COLO829 (cell line): ENCODE measurements at places on chromosomes 7 and 10.

DNA sequence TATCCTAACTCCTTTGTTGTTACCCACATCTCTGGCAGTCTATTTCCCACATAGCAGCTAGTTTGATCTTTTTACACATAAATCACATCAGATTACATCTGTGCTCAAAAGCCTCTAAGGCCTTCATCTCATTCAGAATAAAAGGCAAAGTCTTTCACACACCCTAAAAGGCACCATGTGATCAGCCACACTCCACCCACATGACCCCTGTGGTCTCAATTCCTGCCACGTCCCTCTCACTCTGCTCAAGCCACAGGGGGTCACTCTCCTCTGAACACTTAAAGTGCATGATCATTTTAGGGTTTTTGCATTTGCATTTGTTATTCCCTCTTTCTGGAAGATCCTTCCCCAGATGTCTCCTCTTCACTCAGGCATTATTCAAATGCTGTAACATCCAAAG is 30.8 kb downstream of the ELAPOR2 start:
- no peak for DNase-seq

- DNase-seq, result no peak
Measured at GRCh38 chr10:49601857-49602256, 8.3 kb upstream of the SLC18A3 start.

GRCh38 chr7:20236790-20237189 is 19.6 kb upstream of the MACC1 start:
- no peak for DNase-seq

GRCh38 chr7:141941075-141941474 is 5.7 kb downstream of the CLEC5A start:
- no peak for DNase-seq

DNA sequence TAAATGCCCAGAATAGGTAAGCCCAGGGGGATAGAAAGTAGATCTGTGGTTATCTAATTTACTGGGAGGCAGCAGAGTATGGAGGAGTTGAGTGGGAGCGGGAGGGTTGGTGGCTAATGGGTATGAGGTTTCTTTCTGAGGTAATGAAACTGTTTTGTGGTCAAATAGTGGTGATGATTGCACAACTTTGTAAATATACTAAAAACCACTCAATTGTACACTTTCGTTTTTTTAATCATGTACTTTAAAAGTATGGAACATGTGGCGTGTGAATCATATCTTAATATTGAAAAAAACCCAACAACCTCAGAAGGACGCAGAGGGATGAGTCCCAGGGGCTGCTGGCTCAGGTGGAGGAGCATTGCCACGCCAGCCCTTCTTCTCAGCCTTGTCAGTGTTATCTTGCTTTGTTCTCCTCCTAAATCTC is 118.1 kb downstream of the WDR11 start:
- DNase-seq, result no peak

GRCh38 chr7:24052572-24053260 is 231.3 kb upstream of the NPY start:
- DNase-seq, result peak; percentile 56

DNA sequence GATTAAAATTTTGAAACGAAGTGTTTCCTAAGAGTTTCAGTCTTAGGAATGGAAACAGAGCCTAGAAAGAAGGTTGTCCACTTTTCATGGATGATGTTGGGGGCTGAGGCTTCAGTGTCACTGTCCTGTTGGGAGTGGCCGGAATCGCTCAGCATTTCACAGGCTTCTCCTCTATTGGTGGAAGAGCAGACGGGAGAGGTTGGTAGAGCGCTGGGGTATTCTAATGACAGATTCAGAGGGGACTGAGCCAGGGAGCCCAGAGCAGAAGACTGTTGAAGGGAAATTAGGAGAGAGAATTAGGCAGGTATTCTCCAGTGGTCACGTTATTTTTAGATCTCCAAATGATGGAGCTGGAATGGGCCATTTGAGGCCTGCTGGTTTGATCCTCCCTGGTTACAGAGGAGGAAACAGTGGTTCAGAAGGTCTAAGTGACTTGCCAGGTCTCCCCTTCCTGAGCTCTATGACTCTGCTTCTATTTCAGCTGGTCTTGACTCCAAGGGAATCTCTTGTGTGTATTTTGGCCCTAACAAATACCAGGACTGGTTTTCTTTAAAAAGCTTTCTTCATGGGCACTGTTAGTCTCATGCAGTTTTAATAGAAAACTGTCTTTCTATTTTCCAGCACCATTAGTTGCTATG is 35.7 kb upstream of the EEPD1 start:
- DNase-seq, result no peak

DNA sequence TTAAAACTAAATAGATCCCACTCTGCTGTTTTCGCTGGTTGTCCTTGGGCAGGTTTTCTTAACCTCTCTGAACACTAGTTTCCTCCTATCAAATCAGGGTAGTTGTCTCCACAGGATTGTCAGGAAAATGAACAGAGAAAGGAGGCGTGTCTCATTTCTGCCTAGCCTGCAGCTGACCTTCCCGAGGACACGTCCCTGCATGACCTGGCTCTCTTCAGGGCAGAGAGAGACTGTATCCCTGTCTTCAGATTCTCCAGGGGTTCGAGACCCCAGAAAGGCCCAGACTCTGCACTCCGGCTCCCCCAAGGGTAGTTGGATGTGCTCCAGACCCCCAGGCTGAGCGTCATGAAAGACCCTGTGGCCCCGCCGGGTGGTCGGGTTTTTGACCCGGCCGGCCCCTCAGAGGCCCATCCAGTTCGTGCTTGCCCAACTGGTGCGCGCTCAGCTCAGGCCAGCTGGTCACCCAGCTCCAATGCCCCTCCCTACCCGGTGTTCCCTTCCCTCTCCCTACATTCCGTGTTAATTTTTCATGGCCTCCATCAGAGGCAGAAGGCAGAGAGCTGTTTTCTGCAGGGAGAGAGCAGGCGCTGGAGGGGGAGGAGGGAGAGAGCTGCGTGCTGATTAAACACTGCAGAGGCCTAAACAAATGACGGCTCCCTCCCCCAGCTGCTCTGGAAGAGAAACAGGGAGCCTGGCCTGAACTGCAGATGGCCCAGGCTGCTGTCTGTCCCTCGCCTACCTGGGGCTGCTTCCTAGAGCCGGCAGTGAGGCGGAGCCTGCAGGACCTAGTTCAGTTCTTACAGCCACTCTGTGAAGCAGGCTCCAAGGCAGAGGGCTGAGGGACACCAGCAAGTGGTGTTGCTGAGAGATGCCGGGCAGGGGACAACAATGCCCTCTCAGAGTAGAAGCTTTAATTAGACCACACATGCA is 86.2 kb upstream of the PPIF start:
- no peak for DNase-seq

DNA sequence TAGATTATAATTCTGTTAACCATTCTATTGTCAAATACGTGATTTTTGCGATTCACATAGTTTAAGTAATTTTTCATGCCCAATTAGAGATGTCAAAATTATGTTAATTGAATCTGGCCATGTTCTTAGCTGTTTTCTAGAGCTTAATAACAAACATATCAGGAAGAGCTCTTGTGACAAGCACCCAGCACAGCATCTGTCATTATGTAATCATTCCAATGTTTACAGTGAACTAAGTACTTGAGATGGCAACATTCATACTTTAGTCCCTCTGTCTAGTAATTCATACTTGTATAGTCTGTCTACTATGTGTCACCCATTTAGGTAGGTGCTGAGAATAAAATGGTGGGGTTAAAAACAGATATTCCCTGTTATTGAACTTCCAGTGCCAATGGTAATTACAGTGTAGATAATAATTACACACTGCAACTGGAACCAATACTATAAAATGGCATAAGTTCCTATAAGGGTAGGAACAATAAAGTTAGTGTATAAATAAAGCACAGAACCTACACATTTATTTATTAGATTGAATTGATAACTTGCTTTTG is 55.2 kb downstream of the ZEB1 start:
- no peak for DNase-seq

- DNase-seq, result no peak
Measured at GRCh38 chr10:100151723-100152300, 34.0 kb downstream of the ERLIN1 start.

DNA sequence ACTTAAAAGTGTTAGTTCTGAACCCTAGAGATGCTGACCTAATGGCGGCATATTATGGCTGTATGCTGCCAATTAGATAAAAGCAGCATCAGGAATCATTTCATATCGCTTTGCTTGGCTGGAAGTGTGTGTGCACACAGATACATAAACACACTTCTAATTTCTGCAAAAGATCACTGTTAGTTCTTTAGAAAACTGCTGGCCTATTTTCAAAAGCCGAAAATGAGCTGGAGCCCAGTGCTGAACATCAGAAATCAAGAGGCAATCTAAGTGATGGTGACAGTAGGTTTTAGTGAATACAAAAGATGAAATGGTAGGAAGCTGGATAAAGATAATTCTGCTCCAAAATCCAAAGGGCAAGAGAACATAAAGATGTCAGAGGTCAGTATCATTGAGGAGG is 745.8 kb upstream of the LRRTM3 start:
- DNase-seq, result no peak

GRCh38 chr10:14608381-14609001 is 166.2 kb downstream of the FAM107B start:
- no peak for DNase-seq

GRCh38 chr7:140889645-140890044 is 35.1 kb downstream of the BRAF start:
- DNase-seq, result no peak

DNA sequence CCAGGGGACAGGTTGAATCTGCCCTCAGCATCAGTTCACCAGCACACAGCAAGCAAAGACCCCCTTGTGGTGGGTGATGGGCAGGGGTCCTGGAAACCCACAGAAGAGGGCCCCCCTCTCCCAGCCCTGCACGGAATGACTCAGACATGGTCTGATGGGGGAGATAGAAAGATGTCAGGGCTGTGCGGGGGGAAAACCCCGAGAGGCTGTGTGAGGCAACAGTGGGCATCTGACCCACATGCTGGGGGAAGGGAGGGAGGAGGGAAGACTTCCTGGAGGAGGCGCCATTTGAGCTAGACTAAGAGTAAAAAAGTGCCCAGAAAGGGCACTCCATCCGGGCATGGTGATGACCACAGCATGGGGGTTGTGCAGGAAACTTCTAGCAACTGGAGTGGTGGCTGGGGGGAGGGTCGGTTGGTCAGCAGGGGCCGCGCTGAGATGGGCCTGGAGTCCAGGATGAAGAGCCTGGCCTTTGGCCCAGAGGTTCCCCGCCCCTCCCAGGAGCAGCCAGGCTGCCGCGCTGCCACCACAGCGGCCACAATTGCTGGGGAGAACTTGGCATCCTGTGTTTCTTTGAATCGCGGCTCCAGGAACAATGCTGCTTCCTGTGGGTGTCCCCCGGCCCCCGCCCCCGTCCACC is 2.5 kb downstream of the LFNG start:
- no peak for DNase-seq

DNA sequence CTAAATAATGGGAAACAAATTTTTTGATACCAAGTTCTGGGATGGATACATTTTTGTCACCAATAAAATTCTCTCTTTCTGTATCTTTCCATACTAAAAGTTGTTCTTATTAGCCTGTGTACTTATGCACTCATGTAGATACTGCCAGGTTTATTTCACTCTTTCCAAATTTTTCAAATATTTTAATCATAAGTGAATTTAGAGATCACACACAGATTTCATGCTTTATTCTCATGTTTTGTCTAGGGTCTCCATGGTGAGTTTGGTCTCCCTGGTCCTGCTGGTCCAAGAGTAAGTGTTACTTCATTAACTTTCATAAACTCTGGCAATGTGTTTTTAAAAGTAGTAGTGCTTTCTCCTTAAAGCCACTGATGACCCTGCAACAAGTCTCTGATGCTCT is 20.3 kb downstream of the COL1A2 start:
- DNase-seq, result no peak

- peak; percentile 35 for DNase-seq
Measured at GRCh38 chr7:27873981-27874957, 134.3 kb downstream of the TAX1BP1 start.

DNA sequence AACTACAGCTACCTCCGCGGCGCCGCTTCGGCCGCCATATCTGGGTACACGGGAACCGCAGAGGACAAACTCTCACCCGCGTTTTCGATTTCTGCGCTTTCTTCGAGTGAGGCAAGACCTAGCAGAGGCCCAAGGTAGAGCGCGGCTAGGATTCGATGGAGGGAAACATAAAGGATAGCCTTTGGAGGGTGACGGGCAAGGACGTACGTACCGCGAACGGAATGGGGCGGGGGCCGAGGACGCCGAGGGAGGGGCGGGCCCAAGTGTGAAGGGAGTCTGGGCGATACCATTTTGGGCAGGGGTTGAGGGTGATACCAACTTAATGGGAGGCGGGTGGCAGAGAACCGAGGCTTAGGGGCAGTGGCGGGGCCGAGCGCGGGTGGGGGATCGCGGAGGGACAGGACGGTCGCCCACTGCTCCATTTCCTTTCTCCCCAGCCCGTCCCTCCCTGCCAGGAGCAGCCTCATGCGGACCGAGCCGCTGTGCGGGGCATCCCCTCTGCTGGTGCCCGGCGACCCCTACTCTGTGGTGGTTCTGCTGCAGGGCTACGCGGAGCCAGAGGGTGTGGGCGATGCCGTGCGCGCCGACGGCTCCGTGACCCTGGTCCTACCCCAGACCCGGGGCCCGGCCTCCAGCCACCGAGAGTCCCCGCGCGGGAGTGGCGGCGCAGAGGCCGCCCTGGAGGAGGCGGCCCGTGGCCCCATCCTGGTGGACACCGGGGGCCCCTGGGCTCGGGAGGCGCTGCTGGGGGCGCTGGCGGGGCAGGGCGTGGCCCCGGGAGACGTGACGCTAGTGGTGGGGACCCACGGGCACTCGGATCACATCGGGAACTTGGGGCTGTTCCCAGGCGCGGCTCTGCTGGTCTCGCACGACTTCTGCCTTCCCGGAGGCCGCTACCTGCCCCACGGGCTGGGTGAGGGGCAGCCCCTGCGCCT is at the start of gene MBLAC1:
Gene MBLAC1 (plus strand): TSS at position 37 of the 935 bp plus-strand sequence. CDS start 429 bp downstream, at position 466.
- peak; percentile 89 for DNase-seq

GRCh38 chr7:141700848-141701371 is 1.1 kb downstream of the DENND11 start:
- no peak for DNase-seq

GRCh38 chr7:114083166-114084001 is 164.6 kb upstream of the PPP1R3A start:
- DNase-seq, result peak; percentile 71

GRCh38 chr7:99493823-99494222 is 6.3 kb downstream of the ZNF394 start:
- DNase-seq, result no peak

- no peak for DNase-seq
Measured at GRCh38 chr7:132457658-132458057, 118.6 kb downstream of the PLXNA4 start.

GRCh38 chr7:105210721-105211205 is 178.0 kb downstream of the SRPK2 start:
- no peak for DNase-seq

- DNase-seq, result no peak
Measured at GRCh38 chr7:44767134-44767911, 18.7 kb downstream of the ZMIZ2 start.

GRCh38 chr10:13416760-13417159 is 68.7 kb upstream of the SEPHS1 start:
- no peak for DNase-seq

DNA sequence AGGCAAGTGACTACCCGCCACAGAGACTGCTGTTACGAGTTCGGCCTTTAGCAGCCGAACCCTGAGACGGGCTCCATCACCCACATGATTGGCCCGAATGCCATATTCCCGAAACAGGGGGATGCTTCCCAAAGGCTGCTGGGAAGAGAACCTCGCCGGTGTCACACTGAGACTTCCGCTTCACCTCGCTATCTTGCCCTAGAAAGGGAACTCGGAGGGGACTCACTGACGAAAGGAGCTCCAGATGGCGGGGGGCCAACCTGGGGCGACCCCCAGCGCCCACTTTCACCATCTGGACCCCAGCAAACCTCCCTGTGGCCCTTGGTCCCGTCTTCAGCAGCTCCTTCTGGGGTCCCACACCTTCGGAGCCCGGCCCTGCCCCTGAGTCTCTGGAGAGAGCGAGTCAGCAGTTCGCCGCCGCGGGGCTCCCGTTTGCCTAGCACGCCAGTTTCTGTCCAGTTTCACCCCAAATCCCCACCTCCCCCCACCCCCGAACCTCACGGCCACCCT is 529 bp downstream of the HPS1 start:
- DNase-seq, result no peak
